ENCODE measurements at places on chromosomes 6 and 20.

- no peak for DNase-seq
Measured at GRCh38 chr20:44153636-44154043, 33.3 kb downstream of the JPH2 start.

DNA sequence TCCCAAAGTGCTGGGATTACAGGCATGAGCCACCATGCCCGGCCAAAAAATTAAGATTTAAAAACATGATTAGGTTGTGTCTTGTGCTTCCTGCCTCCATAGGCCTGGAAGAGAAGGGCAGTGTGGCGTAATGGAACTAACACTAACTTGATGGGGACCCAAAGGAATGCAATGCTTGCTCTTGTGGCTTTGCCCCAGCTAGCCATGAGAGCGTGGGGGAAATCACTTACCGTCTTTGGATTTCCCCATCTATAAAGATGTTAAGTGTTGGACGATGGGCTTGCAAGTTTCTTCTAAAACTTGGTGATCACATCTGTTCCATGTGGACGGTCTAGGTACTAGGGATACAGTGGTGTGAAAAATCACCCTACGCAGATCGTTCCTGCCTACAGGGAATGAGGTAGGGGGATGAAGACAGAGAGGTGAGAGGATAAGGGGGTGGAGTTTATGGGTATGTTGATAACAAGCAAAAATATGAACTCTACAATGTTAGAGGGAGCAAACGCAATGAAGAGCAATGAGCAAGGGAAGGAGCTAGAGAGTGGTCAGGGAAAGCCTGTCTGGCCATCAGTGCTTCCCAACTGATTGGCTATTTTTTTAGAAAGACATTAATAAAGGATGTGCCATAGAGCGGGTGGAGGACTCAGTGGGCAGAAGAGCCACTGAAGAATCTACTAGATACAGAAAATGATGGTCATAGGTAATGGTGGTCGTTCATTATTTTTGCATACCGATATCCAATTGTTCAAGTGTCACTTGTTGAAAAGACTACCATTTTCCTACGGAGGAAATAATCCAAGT is 165.2 kb downstream of the BCAS1 start:
- DNase-seq, result no peak

GRCh38 chr6:144757730-144758129 is 472.6 kb downstream of the UTRN start:
- no peak for DNase-seq

GRCh38 chr20:23574977-23575376 is 6.7 kb upstream of the CST9L start:
- DNase-seq, result no peak

GRCh38 chr20:23232219-23232581 is 118.4 kb upstream of the NXT1 start:
- no peak for DNase-seq

Data from stimulated activated CD8-positive, alpha-beta memory T cell treated with anti-CD3 and anti-CD28 coated beads, Interleukin-12 subunit alpha, Interleukin-12 subunit beta, amount 100 ng/mL, for 4 hours (primary cell).